ENCODE measurements at places on chromosomes 16 and 17.
A peak's percentile ranks its signal among the peaks of the same experiment; 100 is the strongest.

- no peak for DNase-seq
Measured at GRCh38 chr17:78418326-78419026, 40.0 kb downstream of the PGS1 start.

- DNase-seq: no peak
Measured at GRCh38 chr17:39627047-39627711, 427 bp downstream of the PPP1R1B start.

- DNase-seq: peak; percentile 56
Measured at GRCh38 chr17:70144260-70144846, 25.0 kb upstream of the KCNJ2 start.

GRCh38 chr16:10984509-10984908, 40.1 kb downstream of the CLEC16A start:
- DNase-seq: no peak

DNA sequence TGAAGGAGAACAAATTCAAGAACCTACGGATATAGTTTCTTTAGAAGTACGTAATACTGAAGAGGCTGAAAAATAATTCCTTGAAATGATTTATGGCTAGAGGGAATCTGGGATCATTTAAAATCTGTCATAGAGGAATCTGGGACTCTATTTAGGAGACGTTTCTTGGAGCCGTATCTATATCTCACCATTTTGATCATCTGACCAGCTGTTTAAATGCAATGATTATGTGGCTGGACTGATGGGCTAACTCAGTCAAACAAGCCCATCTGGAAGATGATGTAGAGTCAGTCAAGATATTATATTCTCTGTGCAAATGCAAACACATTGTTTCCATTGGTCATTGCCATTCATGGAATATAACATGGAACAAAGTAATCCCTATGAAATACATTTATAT, 467.7 kb upstream of the ZFHX3 start:
- no peak for DNase-seq

DNA sequence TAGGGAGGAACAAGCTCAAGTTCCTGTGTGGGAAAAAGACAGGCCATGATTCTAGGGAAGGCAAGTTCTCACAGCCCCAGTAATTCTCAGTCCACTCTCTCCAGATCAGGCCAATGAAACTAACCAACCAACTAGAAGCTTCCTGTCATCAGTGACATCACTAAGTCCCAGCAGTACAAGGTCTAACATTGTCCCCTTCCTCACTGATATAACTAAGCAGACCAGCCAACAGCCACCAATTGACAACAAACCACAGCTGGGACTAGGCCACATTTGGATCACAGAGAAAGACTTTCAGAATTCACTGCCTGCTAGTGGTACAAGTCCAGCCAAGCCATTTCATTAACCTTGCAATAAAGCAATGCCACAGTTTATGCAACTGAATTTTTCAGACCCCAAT, 94.0 kb downstream of the CACNG1 start:
- DNase-seq: no peak
